ENCODE measurements at places on chromosomes 6 and 20.

DNA sequence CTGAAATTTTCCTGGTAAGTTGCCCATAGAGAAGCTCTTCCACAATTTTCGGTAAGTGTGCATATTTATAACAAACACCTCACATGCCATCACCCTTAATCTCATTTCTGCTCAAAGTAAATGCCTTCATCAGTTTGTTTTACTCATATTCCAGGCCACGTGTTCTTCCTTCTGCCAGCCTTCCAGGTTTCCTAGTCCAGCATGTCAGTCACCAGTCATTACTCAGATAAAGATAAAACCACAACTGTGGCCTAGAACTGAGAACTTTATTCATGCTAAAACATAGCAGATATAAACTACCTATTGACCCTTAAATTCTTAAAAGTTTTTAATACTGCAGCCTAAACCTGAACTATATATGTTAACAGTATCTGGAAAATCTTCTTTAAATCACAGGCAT is 149.5 kb upstream of the SLC22A16 start:
- DNase-seq, result no peak

- DNase-seq, result no peak
Measured at GRCh38 chr20:58389324-58389967, 417 bp downstream of the VAPB start.

DNA sequence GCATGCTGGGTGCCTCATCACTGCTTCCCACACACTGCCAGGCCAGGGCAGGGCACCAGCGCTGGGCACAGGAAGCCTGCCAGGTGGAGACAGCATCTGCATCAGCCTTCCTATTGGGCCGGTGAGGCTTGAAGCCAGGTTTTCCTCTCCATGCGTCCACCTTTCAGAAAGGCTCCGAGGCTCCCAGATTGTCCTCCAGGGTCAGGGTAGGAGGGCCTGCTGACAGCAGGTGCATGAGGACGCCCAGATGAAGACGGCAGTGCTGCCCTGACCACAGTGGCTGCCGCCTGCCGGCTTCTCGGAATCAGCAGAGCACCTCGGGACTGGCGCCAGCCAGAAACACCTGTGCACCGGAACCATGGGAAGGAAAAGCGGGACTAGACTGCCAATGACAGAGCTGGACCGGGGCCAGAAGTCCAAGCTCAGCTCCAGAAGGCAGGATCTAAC is 170.5 kb upstream of the CST7 start:
- no peak for DNase-seq

DNA sequence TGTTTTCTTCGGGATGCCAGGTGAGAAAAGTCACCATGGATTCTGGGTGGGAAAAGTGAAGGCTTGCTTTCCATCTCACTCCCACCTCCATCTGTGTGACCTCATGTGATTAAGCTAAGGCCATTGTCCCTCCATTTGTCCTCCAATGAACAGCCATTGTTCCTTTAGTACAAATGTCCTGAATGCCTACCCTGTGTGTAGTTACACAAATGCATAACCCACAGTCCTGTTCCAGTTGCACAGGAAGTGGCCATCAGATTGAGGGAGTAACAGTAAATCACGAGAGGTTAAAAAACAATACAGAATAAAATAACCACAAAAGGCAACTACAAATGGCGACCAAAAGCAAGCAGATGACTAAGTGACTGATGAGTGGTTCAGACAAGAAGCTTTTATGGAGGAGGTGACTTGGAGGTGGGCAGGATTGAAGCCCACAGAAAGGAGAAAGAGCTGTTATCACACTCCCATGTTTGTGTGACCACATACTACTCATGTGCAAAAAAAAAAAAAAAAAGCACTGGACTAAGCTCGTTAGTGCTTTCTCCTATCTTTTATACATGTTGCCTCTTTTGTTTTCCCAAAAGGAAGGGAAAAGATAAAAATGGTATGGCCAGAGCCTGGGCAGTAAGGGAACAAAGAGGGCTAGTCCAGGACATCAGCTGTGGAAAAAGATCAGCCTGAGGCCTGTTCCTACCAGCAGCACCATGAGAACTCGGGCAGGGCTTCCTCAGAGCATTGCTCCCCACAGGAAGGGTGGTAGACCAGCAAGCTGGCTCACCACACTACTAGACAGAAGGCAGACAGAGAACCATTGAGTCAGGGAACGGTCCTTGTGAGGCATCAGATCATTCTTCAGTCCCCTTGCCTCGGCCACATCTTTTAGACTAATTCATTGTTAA is 111.0 kb downstream of the TFAP2A start:
- DNase-seq, result no peak

GRCh38 chr20:60365064-60365666 is 406.9 kb downstream of the CDH26 start:
- DNase-seq, result no peak
